ENCODE measurements at places on chromosomes 11 and 22.

DNA sequence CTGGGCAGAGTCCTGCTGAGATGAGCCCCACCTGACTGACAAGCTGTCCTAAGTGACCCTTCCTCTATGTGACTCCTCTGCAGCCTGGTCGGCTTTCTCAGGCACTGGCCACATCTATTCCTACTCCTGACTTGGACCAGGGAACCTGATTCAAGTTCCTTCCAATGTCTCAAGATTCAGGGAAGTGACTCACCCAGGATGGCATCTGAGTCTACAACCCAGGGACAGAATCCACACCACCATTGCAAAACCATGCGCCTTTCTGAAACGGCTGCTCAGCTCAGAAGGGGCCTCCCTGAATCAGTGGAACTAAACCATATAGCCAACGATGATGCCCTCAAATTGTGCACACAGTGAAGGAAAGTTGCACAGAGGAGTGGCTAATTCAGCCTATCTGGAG, 63.9 kb upstream of the CSNK2A3 start:
- no peak for DNase-seq

DNA sequence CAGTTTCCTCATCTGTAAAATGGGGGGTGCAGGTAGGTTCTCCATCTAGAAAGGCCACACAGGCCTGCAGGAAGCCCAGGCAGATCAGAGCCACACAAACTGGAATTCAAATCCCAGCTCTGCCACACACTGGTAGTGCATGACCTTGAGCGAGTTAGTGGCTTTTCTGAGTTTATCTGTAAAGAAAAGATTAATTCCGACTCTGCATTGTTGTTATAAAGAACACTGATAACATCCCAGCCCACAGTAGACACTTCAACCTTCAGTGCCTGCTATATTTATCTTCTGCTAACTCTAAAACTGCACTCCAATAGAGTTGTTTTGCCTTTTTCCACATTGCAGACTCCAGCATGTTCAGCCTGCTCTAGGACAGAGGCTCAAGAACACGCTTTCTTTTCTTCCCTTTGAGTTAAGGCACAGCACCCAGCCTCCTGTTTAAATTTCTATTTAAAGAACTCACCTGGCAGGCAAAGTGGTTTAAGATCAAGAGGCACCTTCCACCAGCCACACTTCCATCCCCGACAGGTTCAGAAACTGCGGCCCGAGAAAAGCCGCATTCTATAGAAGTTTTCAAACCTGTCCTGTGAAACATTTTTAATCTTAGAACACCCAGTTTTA, 133.9 kb downstream of the PLEKHA7 start:
- DNase-seq: no peak

GRCh38 chr11:121557348-121557747, 104.6 kb upstream of the SORL1-AS1 start:
- peak; percentile 45 for DNase-seq

GRCh38 chr22:37223965-37224551, 11.8 kb upstream of the SSTR3 start:
- DNase-seq: peak; percentile 76

GRCh38 chr22:46390652-46391301, 55.3 kb downstream of the TRMU start:
- DNase-seq: no peak

GRCh38 chr11:67056267-67057204, at the start of gene RHOD:
TSS of gene RHOD (plus strand) at chr11:67056847. CDS start at chr11:67056903, 56 bp downstream.
- DNase-seq: peak; percentile 74

GRCh38 chr22:21569459-21570170, 2.1 kb downstream of the UBE2L3 start:
- DNase-seq: no peak

DNA sequence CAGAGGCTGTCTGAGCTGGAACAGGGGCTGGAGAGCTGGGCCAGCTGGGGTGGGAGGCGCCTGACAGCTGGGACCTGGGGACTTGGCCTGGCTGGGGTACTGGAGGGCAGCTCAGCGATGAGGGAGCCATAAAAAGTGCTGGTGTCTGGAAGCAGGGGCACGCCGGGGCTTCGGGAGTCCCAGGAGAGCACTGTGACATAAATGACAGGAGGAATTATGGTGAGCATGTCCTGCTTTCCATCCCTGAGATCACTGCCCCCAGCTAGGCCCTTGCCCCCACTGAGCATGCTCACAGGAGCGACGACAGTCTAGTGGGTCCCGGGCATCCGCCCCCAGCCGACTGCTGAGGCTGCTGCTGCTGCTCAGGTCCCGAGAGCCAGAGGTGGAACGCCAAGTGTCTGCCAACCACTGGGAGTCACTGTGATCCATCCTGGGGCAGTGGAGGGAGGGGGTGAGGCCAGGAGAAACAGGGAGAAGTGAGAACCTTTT, 6.2 kb downstream of the ROBO4 start:
- DNase-seq: no peak

DNA sequence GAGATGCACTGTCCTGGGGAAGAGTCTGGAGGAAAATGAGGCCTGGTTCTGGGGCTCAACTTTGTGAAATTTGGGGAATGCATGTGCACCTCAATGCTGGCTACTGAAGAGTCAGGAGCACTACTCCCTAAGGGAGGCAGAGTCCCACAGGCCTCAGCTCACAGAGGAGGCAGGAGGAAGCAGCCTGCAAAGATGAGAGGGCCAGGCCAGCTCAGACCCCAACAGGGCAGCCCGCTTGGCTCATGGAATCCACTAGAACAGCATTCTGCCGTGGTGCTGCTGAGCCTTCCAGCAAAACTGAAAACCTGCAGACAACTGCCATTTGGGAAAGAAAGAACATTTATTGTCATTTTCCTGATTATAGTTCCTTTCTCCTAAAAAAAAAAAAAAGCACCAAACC, 300.5 kb downstream of the CTTN start:
- DNase-seq: no peak

DNA sequence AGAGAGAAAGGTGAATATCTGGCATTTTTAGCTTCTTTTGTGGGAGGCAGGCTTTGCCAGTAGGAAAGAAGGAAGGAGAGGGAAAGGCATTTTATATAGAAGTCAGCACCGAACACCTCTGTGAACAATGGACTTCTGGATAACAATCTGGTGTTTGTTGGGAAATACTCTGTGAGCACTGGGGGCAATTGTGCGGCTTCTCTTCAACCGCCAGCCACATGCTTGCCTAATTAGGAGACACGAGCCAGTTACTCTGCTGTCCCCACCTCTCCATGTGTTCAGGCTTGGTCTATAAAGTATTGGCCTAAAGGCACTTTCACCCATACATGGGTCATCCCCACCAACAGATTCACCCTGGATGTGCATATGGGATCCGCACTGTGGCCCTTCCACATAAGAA, 523.6 kb downstream of the NTM start:
- no peak for DNase-seq

Data from GM13976 (cell line).